ENCODE measurements at places on chromosomes 3 and 15. TPM values are rescaled to one million over a fixed set of nuclear protein-coding genes. Genes with fewer than 3 reads are reported as not detected.

Gene WDR76
- 4.2 TPM for total RNA-seq

Gene FBXL22
- total RNA-seq = 0.48 TPM

GRCh38 chr3:184096811-184097383 lies at the start of gene HTR3E:
HTR3E (plus strand) TSS chr3:184097064; CDS start chr3:184097530, 466 bp downstream.
- no peaks in the 10 kb centered on the region for H3K27me3 ChIP-seq

GRCh38 chr3:172516318-172517214 lies 6.7 kb downstream of the TNFSF10 start:
- peak overlapping the region; percentile 57 for H3K27ac ChIP-seq
- no peak overlapping the region for H3K4me3 ChIP-seq
- peak; percentile 69 for DNase-seq
- no peaks in the 10 kb centered on the region for H3K36me3 ChIP-seq
- H3K27me3 ChIP-seq = no peaks in the 10 kb centered on the region
- peaks cover 52% of the 10 kb centered on the region for H3K4me1 ChIP-seq

- H3K36me3 ChIP-seq = no peaks in the 10 kb centered on the region
- no peak overlapping the region for H3K27ac ChIP-seq
- H3K4me3 ChIP-seq = no peak overlapping the region
- H3K27me3 ChIP-seq = no peaks in the 10 kb centered on the region
- no peaks in the 10 kb centered on the region for H3K4me1 ChIP-seq
Observed at GRCh38 chr3:189899186-189899585, 221.5 kb downstream of the P3H2 start.
